ENCODE measurements at places on chromosomes 7 and 10. TPM values are rescaled to one million over a fixed set of nuclear protein-coding genes. Genes with fewer than 3 reads are reported as not detected.

The SEMA4G gene
- 0.60 TPM for total RNA-seq

The ANLN gene
- total RNA-seq: 52.6 TPM

GRCh38 chr10:133391761-133392518 is 2.0 kb upstream of the MTG1 start:
- no peak for DNase-seq

The SKIDA1 gene
- total RNA-seq: 0.46 TPM

The SLC12A9 gene
- 30.9 TPM for total RNA-seq

DNA sequence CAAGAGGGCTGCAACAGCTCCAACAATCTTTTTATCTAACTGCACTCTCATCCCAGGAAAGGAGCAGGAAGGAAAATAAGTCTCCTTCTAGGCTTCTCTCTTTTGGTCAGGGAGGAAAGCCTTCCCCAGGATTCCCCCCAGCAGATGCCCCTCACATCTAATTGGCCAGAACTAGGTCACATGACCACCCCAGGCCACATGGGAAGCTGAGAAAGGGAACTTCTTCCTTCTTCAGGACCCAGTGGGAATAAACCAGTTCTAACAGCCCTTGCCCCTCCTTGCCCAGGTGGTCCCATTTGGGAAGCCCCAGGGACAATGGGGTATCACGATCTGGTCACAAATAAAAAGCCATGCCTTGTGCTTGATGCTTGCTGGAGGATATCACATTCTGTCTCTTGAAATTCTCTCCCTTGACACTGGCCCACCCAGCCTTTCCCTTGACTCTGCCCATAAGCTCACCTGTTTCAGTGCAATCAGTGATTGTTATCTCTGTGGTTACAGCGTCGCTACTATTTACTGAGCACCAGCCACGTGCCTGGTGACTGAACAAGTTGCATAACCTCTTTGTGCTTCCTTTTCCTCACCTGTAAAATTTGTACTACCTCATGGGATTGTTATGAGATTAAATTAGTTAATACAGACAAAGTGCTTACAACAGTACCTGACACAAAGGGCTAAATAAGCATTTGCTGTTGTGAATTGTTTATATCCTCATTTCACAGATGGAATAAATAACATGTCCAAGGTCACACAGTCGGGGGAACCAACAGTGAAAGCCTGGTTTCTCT is 9.0 kb upstream of the TACR2 start:
- no peak for DNase-seq

All from pulmonary artery endothelial cell (primary cell).